ENCODE measurements at places on chromosomes 2 and 18. TPM values are rescaled to one million over a fixed set of nuclear protein-coding genes. Genes with fewer than 3 reads are reported as not detected.

DNA sequence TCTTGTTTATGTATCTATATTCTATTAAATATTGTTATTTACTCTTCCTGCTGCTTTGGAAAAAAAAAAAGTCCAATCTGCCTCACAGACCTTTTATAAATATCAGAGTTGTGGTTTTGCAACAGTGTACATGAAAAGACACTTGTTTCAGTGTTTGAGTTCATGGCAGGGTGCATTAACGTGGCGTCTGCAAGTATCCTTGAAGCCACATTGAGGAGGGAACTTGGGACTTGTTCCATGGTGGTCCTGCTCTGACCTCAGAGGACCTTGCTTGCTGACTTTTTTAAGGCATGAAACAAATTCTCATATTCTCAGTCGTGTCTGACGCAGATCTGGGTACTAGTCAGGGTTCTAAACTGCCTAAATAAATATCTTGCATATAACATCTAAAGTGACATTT lies 55.1 kb downstream of the CRIM1 start:
- no peak for DNase-seq

GRCh38 chr2:191783416-191783815 lies 63.5 kb downstream of the CAVIN2 start:
- DNase-seq, result no peak

DNA sequence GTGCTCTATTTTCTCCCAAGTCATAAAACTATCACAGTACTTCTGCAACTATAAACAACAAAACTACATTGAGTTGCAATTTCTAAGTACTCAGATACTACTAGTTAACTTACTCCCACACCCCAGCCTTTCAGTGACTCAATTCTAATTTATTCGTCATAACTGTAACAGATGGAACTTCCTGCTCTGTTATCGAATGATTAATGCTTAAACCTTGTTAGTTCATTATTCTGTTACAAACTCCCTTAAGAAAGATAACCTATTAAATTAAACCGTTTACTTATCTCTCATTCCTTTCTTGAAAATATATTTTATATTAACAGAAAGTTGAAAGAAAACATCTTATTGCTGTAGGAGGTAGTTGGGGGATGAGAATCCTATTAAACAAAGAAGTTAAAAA lies 17.0 kb downstream of the TNFAIP6 start:
- no peak for DNase-seq

DNA sequence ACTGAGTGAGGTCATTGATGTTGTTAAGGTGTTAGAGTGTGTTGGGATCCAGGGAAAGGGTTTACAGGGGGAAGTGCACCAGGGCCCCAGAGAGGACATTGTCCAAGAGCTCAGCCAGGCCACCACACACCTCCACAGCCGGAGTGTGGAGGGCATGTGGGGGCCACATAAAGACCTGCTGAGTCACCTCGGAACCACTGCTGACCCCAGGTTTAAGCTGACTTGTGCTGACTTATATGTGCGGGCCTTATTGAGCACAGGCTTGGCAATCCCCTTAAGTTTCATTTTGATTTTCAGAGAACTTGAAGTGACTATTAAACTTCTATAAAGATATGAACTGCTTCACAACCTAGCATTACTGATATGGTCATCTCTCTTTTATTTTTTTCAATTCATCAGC lies 166.2 kb upstream of the MAP3K20 start:
- no peak for DNase-seq

ANKRD30B gene
- total RNA-seq, result not detected

TDRD15 gene
- total RNA-seq, result not detected

NTSR2 gene
- total RNA-seq, result not detected

Data from neural progenitor cell (in vitro differentiated cells).